ENCODE measurements at places on chromosomes 6 and 20.

GRCh38 chr6:16852671-16853070 lies 91.4 kb upstream of the ATXN1 start:
- DNase-seq = no peak

GRCh38 chr6:52554684-52555280 lies 22.1 kb downstream of the TRAM2 start:
- no peak for DNase-seq

DNA sequence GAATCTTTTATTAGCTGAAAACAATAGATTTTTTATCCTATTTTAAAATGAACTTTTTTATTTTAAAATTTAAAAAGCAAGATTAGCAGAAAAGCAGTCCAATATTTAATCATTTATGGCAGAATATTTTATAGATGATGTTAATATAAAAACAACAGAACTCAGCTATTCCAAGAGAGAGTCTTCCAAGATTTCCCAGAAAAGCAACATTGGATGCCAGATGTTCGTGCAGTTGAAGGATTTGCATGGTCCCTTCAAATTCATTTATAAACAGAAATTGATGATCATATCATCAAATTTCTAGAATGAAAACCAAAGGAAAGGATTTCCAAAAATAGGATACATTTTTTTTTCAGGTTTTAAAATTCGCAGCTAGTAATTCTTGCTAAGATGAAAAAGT lies 25.4 kb upstream of the CNKSR3 start:
- no peak for DNase-seq

DNA sequence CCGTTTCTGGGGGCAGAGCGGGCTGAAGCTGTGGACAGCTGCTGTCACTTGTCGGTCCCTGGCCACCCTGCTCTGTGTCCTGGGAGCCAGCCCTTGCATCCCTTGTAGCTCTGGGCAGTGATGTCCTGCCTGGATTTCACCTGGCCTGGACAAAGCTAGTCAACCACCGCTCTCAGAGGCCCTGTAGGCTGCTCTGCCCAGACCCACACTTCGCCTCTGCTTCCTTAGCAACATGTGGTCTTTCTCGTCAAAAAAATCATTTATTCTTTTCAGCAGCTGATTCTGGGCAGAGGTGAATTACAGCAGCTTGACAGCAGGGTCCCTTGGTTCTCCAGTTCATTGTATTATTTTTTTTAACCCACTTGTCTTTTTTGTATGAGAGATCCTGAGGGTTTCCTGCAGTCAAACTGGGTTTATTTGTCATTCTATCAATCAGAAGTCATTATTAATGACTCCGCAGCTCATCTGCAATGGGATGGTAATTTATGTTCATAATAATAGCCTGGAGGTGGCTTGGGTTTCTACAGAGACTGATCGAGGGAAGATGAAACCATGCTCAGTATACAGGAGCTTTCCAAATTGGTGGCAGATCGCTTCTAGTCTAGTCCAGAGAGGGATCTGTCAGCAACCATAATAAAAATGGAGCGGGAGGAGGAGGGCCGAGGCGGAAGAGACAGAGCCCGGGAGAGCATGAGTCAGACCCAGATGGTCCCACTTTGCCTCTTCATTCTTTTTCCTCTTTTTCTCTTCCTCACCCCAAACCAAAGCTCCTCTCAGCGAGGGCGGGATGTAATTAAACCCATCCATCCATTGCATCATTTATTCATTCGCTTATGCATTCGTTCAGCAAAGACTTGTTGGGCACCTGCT lies 22.4 kb downstream of the EDN3 start:
- DNase-seq = no peak

GRCh38 chr6:111669326-111669725 lies 63.6 kb upstream of the TRAF3IP2 start:
- DNase-seq = no peak

DNA sequence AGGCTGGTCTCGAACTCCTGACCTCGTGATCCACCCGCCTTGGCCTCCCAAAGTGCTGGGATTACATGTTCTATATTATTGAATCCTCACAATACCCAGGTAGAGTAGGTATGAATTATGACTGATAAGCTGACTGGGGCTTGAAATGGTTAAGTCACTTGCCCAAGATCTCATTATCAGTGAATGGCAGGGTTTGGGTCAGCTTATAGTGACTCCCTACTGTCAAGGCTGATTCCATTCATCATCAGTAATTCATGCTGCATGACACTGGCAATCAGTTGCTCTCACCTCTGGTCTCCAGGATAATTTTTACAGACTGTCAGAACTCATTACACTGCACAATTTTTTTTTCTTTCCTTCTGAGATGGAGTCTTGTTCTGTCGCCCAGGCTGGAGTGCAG lies 127.6 kb downstream of the KIF13A start:
- no peak for DNase-seq

DNA sequence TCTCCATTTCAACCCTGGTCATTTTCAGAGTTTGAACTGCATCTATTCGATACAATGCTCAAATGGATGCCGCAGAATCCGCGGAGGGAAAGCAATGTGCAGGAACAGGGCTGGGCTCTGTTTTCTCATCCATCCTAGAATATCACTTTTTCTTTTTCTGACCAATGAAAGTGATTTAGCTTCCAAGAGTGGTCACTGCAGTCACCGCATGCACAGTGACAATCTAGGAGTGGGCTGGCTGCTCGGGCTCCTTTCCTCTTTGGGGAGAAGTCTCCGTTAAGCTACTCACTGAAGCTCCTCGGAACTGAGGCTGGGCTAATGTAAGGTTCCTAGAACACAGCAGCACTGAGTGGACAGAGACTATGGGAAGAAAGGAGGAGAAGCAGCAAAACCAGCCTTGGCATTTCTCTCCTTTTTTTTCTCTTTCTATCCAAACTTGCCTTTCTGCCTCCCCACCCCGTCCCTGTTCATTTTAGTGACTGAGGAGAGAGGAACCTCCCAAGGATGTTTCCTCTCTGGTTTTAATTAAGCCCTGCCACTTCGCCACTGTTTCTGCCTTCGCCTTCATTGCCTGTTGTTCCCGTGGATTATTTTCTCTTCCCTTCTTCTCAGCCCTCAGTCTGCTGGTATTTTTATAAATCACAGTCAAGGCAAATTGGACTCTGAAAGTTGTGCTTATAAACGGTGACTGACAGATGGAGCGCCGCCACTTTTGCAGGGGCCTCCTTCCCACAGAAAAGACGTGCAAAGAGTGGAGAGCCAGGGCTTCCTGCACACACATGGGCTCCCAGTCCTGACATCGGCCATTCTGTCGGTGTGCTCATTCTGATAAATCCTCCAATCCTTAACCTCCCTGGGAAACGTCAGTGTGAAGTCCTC lies 41.1 kb downstream of the RAMACL start:
- no peak for DNase-seq

GRCh38 chr6:125858427-125859320 lies 67.9 kb downstream of the NCOA7 start:
- no peak for DNase-seq

Measured in T-helper 22 cell (primary cell).